Naive thymus-derived CD4-positive, alpha-beta T cell (primary cell): ENCODE measurements at places on chromosomes 4 and X.

- no peak for DNase-seq
These were observed 1649.8 kb upstream of the PCDH10 start for GRCh38 chr4:131499141-131499873.

DNA sequence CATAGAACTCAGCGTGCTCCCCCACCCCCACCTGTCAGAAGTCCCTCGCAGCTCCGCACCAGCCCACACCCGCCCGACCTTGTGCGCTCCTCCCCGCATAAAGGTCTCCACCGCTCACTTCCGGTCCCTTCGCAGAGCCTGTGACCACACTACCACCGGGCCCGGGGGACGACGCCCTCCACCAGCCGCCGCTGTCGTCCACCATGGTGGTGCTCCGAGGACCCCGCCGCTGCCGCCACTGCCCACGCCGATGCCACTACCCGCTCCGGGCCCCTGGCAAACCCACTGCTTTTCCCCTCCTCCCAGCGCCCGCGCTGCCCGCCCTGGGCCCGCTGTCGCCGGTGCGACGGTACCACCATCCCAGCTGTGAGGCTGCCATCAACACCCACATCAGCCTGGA, 79.8 kb upstream of the LANCL3 start:
- DNase-seq = no peak

DNA sequence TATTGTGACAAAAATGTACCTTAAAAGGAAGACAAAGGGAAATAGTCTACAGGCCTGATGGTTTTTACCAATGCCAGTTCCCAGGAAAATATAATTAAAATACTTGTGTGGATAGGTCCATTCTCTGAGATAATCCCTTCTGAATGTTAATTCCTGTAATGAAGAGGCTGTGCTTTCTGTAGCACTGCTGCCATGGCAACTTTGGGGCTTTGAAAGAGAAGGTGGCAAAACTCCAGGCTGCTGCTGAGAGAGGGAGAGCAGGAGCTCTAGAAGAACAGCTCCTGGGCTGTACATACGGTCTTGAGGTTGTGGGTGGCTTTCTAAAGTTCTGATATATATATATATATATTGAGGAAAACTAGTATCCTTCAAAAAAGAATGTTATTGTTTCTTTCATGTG, 125.4 kb downstream of the PDLIM5 start:
- no peak for DNase-seq

DNA sequence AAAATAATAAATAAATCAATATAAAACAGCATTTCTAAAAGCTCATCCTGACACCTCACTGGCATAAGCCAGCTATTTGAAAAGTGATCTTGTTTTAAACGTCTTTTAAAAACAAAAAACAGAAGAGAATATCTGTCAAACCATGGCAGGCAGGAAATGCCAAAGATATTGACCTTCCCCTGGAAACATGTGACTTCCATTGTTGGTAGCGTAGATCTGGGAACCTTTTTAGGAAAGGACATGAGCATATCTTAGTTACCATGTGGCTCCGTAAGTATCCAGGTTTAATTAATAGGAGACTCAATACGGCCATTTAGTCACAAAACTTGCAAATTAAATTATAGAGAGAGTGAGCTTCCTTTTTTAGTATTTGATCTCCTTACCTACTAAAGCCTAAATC, 83.0 kb upstream of the KLHL4 start:
- no peak for DNase-seq

DNA sequence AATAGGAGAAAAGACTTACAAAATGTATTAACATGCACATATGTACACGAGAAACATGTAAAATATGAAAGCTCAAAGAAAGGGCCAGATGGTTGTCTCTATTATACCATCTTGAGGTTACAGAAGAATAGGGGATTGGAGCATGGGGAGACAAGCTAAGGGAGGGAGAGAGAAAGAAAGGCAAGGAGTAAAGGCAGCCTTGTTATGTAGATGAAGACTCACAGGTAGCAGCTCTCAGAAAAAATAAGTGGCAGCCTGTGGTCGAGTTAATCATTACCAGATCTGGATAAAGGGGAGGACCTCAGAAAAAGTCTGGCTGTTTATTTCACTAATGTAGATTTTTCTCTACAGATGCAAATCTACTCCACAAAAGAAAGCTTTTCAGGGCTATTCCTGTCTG, 26.6 kb upstream of the PPP1R2C start:
- DNase-seq = no peak

- no peak for DNase-seq
These were observed 1980.7 kb downstream of the PCDH7 start for GRCh38 chr4:32700838-32701237.

- no peak for DNase-seq
These were observed 34.4 kb downstream of the INTU start for GRCh38 chr4:127667116-127667515.

GRCh38 chrX:8879750-8880149, 78.6 kb upstream of the FAM9A start:
- DNase-seq = no peak

- DNase-seq = no peak
These were observed 2.0 kb downstream of the MSX1 start for GRCh38 chr4:4861390-4862018.

- DNase-seq = no peak
These were observed 53.8 kb upstream of the TBC1D14 start for GRCh38 chr4:6855692-6856297.

DNA sequence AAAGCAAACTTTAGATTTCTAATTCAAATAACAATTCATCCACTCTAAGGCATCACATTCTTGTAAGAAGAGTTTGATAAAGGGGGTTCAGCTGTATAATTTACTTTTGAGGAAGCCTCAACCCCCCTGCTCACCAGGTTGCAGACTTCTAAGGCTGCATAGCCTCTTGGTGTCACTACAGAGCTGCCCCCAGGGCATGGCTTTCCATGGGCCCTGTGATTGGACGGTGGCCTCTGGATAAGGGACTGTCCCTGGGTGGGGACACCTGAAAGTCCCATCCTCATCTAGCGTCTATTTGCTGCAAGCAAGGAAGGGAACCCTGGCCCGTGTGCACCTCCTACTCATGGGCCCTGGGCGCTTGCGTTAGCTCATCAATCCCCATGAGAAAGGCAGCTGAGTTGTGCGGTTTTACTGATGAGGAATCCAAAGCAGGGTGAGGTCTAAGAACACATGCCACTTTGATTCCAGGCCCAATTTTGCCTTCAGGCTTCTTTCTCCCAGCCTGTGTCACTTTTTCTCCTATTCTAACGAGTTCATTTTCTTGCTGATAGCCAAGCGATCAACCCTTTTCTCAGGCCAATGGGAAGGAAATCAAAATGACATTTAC, 51.8 kb downstream of the SCML1 start:
- no peak for DNase-seq

- no peak for DNase-seq
These were observed 169.4 kb downstream of the ZNF674 start for GRCh38 chrX:46375831-46376230.

GRCh38 chr4:6926081-6926480, 16.5 kb downstream of the TBC1D14 start:
- no peak for DNase-seq

DNA sequence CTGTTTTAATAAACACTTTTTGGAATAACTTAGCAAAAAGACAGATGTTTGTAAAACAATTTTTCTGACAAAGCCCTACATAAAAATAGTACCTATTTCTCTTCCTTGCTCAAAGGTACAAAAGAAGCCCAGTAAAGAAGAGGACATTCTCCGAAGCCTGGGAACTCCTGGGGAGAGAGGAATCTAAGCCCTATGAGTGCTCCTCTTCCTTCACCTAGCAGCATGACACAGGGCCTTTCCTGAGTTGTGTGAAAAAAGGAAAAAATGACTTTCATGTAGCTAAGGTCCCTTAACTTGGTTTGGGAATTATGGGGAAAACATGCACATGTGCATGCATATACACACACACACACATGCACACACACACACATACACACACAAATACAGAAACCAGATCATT, 586.9 kb downstream of the TMA16 start:
- DNase-seq = no peak

DNA sequence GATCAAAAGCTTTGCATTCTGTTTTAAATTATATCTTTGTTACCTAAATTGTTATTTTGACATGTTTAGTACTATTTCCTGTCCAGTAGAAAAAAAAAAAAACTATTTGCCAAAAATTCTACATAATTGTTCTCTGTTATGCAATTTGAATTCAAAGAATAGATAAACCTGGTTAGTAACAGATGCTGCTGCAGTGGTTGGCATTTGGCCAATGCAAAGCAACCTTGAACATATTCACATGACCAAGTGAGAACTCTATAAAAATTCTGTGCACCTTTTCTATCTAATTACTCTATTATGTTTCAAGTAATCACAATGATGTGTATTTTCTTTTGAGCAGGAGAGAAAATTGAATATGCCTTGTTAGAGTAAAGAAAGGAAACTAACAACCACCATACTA, 1473.4 kb downstream of the RPA4 start:
- no peak for DNase-seq

DNA sequence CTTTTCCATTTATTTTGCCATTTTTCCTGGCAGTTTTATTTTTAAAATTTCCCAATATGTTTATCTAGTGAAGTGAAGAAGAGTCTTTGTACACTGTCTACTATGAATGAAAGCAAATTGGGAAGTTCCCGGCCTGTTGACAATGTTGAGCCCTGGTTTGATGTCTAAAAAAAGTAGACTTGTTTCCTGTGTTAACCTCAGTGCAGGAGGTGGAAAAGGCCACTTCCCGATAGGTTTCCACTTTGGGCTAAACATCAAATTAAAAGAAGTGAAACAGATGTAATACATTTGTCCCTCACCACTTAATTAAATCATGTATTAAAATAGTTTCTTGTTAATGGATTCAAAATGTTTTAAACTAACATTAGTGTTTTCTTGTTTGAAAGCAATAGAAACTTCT, 30.0 kb downstream of the BBS12 start:
- DNase-seq = no peak

DNA sequence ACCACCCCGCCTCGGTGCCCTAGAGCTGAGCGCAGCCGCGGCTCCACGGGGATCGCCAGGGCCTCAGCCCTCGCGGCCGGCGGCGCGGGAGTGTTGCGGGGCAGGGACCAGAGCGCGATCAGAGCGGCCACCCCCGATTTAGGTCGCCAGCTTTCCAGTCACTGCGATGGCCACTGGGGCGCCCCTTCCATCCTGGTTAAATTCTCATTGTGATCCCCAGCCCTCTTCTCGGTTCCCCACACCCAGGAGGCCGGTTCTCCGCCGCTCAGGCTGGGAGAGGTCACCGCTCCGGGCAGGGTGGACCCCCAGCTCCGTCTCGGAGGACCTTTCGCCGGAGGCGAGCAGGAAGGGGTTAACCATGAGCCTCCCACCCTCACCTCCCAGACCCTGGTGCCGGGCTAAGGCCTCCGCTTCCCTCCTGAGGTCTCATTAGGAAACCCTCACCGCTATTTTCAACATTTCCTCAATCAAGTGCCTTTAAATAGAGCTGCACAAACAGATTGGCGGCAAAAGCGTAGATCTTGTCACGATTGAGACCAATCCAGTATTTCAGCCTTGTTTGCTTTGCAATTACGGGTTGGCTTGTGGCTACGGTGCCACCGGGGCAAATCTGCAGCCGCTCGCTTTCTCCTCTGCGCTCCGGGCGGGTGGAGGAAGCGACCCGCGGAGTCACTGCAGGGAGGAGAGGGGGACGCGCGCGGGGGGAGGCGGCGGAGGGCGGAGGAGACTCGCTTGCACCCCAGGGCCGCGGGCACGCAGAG, 8.3 kb upstream of the HAND2 start:
- no peak for DNase-seq

DNA sequence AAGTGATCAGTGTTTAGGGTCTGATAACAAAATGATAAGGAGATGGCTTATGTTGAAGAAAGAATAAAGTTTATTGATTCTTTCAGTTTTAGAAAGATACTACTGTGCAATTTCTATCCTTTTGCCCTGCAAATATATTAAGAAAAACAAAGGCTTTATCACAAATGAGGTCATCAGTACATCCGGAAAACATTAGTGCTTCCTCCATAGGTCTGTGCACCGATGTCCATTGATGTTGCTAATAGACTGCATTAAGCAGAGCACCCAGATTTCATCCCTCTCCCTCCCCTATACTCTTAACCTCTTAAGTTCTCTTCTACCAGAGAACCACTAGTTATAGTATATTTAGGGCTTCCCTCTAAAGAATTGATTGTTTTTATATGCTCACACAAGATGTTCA, 53.7 kb upstream of the HHIP start:
- no peak for DNase-seq

- DNase-seq = no peak
These were observed 9.1 kb downstream of the ASMTL start for GRCh38 chrX:1443496-1444075.

- DNase-seq = peak; percentile 88
These were observed 44.7 kb downstream of the PRPS1 start for GRCh38 chrX:107672955-107673378.

- no peak for DNase-seq
These were observed 132.8 kb downstream of the MGST2 start for GRCh38 chr4:139798456-139798855.

- DNase-seq = no peak
These were observed 9.6 kb downstream of the NBDY start for GRCh38 chrX:56738670-56739069.

- no peak for DNase-seq
These were observed 171.4 kb downstream of the AASDH start for GRCh38 chr4:56215901-56216300.

- no peak for DNase-seq
These were observed 811 bp downstream of the SRD5A3 start for GRCh38 chr4:55346851-55347255.

DNA sequence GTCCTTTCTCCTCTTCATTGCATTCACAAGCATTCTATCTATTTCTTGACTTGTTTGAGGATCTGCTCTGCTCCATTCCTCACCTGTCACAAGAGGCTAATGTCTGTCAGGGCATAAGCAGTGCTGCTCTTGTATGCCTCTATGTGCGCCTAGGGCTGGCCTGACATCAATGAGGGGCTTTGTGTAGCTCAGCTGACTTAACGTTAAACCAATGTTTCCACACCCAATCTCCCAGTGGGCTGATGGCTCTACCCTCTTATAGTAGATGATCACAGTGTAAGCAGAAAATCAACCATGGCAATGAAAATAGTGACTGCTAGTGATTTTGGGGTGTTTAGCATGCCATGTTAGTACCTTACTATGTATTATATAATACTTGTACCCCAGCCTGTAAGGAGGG, 139.0 kb downstream of the UNC5C start:
- DNase-seq = no peak

- no peak for DNase-seq
These were observed 1718.8 kb upstream of the PCDH10 start for GRCh38 chr4:131430302-131430701.

DNA sequence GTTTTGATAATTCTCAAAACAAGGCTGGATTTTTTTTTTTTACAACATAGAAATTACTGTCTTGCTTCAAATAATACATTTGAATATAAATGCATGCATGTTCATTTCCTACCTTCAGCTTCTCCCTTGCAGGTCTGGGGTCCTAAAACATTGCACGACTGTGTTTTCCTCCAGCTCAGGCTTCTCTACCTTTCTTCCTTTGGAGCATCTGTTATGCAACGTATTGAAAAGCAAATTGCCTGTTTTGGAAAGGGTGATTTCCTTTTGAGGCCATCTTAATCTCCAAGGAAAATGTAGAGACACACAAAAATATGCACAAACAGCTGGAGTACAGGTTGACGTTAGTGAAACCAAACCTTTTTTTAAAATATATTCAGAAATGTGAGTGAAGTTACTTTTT, 115.6 kb upstream of the TLL1 start:
- DNase-seq = no peak

GRCh38 chr4:83751336-83751949, 215.5 kb downstream of the GPAT3 start:
- no peak for DNase-seq

GRCh38 chrX:53005327-53005726, 43.3 kb upstream of the GPR173 start:
- DNase-seq = no peak
